ENCODE measurements at places on chromosomes 12 and 14. TPM values are rescaled to one million over a fixed set of nuclear protein-coding genes. Genes with fewer than 3 reads are reported as not detected.

Gene NPFF
- not detected for total RNA-seq

DNA sequence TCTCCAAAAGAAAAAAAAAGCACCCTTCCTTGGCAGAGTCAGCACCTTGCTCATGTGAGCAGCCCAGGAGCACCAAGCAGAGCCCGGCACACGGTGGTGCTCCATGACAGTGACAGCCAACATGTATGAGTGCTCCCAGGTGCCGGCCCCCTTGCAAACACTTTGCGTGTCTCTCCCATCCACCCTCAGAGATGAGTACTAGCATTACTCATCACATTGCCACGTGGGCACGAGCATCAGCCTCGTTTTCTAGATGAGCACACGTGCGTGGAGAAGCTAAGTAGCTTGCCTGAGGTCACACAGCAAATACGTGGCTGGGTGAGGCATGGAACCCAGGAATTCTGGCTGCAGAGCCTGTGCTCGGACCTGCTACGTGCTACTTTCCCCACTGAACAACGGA is 177.9 kb upstream of the PRMT8 start:
- no peak for DNase-seq

- no peak for DNase-seq
Observed at GRCh38 chr12:122517877-122518276, 8.9 kb downstream of the RSRC2 start.

- no peak for DNase-seq
Observed at GRCh38 chr14:43215524-43215923, 1291.6 kb downstream of the FSCB start.
